ENCODE measurements at places on chromosomes 12 and 14. TPM values are rescaled to one million over a fixed set of nuclear protein-coding genes. Genes with fewer than 3 reads are reported as not detected.

- DNase-seq, result no peak
These were observed 13.9 kb downstream of the MFAP5 start for GRCh38 chr12:8648576-8649205.

DNA sequence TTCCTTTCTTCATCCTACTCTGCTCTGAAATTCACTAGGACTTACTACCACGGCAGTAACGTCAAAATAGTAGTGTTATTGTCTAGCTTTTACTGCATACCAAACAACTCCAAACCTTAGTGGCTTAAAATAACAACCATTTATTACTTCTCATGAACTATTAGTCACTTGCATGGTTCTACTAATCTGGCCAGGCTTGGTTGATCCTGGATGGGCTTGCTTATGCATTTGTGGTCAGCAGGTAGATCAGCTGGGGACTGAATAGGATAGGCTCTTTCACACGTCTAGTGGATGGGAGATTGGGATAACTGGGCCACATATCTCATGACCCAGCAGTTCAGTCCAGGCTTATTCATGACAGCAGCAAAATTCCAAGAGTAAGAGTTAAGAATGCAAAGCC is 9.4 kb upstream of the SLC35F4 start:
- DNase-seq, result peak; percentile 12

DNA sequence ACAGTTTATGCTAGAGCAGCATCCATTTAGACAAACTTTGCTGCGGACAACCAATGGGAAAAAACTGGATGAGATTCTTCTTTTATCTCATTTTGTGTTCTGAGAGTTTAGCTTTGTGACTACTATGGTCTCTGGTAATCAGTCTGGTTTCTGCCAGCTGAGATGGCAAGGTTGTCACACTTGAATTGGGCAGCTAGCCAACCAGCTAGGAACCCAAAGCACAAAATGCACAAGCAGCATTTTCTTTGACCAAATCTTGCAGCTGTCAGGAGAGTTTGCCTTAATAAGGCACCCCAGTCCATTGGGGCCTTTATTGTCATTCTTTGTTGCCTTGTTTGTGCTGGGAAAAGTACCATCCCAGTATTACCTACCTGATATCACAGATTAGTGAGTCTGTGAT is 34.0 kb upstream of the ETV6 start:
- no peak for DNase-seq

DNA sequence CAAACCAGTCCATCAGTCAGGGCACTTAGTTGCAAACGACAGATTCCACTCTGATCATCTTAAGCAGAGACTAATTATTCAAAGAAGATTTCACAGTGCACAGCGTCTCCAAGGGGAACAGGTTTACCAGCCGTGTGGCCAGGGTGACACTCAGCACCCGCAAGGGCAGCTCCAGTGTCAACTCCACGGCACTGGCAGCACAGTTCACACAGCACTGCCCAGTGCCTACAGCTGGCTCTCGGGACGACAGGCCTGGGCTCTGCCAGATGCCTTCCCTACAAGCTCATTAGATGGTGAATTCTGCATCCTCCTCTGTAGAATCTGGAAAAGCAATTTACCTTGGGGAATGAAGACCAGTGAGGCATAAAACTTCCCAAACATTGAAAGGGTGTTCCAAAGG is 4.9 kb downstream of the OR10P1 start:
- DNase-seq, result no peak

- no peak for DNase-seq
These were observed 7.9 kb downstream of the C2CD5 start for GRCh38 chr12:22536346-22536945.

- DNase-seq, result no peak
These were observed 59.2 kb downstream of the ACADS start for GRCh38 chr12:120784804-120785203.

DNA sequence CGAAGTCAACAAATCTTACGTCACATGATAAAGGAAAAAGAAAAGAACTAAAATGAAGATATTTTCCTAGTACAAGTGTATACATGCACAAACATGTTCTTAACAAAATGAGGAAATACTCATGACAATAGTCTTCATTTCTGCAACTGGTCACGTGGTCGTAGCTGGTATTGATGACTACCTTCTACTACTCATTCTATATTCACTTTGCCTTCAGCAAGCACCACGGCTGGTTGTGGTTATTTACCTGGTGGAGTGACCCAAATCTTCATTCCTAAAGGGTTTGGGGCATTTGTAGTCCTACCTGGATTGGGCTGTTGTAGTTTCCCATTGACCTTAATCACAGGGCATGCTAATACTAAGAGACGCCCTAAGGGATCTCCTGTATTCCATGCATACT is 51.2 kb downstream of the FIGNL2 start:
- no peak for DNase-seq

DNA sequence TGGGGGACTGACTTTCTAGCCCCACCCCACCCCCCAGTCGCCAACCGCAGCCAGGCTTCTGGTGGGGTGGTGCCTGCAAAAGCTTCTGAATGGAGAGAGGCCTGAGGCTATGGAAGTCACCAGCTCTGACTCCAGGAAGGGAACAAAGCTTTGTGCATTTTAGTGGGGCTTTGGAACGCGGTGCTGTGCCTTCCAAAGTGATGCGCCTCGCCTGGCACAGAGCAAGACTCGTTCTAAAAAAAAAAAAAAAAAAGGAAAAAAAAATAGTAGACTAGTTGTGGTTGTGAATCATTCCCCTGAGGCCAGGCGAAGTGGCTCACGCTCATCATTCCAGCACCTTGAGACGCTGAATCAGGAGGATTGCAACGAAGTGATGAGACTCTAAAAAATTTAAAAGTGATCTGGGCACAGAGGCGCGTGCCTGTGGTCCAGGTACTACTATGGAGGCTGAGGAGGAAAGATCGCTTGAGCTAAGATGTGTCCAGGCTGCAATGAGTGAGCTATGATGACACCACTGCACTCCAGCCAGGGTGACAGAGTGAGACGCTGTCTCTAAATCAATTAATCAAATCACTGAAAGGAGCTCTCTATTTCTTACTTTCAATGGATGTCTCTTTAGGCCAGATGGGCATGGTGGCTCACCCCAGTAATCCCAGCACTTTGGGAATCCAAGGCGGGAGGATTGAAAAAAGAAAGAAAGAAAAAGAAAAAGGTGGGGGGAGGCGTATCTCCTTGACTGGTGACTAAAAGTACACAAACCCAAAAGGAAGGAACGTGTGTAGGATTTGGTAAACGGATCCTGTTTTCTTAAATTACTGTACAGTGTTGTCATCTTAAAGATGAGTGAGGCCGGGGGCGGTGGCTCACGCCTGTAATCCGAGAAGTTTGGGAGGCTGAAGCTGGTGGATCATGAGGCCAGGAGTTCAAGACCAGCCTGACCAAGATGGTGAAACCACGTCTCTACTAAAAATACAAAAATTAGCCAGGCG is 259.6 kb upstream of the ALG10B start:
- no peak for DNase-seq

DNA sequence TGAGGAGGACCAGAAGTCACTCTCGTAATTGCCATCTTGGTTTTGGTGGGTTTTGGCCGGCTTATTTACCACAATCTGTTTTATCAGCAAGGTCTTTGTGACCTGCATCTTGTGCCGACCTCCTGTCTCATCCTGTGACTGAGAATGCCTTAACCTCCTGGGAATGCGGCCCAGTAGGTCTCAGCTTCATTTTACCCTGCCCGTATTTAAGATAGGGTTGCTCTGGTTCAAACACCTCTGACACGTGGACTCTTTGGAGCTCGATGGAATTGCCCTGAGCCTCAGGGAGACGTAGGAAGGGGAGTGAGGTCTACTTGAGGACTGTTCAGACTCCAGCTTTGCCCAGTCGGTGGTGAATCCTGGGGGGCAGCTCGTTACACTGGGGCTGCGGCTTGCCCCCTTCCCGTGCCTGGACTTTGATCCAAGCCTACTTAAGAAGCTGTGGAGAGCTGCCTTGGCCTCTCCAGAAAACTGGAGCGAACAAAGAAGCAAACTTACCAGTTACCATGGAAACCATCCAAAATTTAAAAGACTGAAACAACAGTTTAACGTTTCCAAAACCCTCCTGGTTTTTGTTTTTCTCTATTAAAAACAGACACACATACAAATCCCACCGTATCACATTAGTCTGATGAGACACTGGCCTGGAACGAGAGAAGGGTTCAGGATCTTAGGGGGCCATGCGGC is 28.0 kb downstream of the CALM1 start:
- no peak for DNase-seq

Gene MYF5
- not detected for total RNA-seq
